ENCODE measurements at places on chromosomes 2 and 18. TPM values are rescaled to one million over a fixed set of nuclear protein-coding genes. Genes with fewer than 3 reads are reported as not detected.

GRCh38 chr18:55404832-55405465, 183.0 kb downstream of the TCF4 start:
- peaks cover 56% of the 10 kb centered on the region for H3K4me1 ChIP-seq
- peak overlapping the region; percentile 49 for H3K4me3 ChIP-seq
- no peak for DNase-seq
- H3K36me3 ChIP-seq = no peaks in the 10 kb centered on the region
- H3K27me3 ChIP-seq = no peaks in the 10 kb centered on the region
- H3K27ac ChIP-seq = peak overlapping the region; percentile 80

DNA sequence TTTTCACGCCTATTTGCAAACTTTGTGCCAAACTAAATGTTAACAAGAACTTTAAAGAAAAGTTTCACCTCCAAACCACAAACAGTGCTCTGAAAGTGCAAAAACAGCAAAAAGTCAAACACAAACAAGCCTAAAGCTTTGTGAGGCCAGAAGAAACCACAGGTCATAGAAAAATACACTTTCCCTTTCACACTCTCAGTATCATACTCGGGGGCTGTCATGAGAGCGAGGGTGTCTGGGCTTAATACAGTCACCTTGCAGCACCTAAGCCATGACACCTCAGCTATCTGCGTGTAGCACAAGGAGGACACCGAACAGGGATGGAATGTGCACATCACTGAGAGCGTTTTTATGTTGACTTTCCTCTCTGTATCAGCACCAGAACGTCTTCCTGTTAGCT, 26.6 kb upstream of the SEH1L start:
- no peak overlapping the region for H3K4me3 ChIP-seq
- no peak overlapping the region for H3K27ac ChIP-seq
- H3K36me3 ChIP-seq = no peaks in the 10 kb centered on the region
- H3K4me1 ChIP-seq = no peaks in the 10 kb centered on the region
- no peak for DNase-seq
- no peaks in the 10 kb centered on the region for H3K27me3 ChIP-seq

- H3K4me1 ChIP-seq = peaks cover 7% of the 10 kb centered on the region
- H3K4me3 ChIP-seq = no peak overlapping the region
- DNase-seq = peak; percentile 29
- peak overlapping the region; percentile 6 for H3K27ac ChIP-seq
- no peaks in the 10 kb centered on the region for H3K36me3 ChIP-seq
Observed at GRCh38 chr2:10285556-10286198, 17.0 kb upstream of the HPCAL1 start.

DNA sequence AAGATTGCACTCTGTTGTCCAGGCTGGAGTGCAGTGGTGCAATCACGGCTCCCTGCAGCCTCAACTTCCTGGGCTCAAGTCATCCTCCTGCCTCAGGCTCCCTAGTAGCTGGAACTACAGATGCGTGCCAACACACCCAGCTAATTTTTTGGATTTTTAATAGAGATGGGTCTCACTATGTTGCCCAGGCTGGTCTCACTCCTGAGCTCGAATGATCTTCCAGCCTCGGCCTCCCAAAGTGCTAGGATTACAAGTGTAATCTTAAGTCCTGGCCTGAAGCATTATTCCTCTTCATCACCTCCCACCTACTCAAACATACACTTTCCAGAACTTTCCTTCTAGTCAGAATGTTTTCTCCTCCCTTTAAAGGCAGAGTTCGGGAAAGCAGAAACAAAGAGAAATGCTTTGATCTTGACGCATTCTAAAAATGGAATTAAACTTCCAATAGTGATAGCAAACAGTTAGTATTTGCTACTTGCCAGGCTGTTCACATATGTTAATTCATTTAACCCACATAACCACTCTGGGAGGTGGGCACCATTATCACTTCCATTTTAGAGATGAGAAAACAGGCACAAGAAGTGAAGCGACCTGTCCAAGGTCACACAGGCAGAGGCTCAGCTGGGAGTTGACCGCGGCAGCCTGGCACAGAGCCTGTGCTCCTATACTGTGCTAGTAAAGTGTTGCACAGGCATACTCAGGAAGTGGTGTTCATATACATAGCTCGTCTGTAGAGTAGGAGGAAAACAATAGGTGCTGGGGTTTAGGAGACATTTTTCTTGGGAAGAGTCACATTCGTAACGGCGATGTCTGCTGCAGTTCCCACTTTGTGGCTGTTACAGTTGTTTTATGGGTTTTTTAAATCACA, 24.6 kb downstream of the TEX44 start:
- H3K4me1 ChIP-seq = peaks cover 25% of the 10 kb centered on the region
- no peak for DNase-seq
- no peaks in the 10 kb centered on the region for H3K36me3 ChIP-seq
- H3K4me3 ChIP-seq = no peak overlapping the region
- no peaks in the 10 kb centered on the region for H3K27me3 ChIP-seq

- peaks cover 77% of the 10 kb centered on the region for H3K4me1 ChIP-seq
- no peaks in the 10 kb centered on the region for H3K36me3 ChIP-seq
- H3K27ac ChIP-seq = peak overlapping the region; percentile 57
- H3K27me3 ChIP-seq = no peaks in the 10 kb centered on the region
Observed at GRCh38 chr2:54605836-54606235, 117.6 kb upstream of the EML6 start.

- DNase-seq = no peak
- H3K27ac ChIP-seq = no peak overlapping the region
Observed at GRCh38 chr2:15790326-15790725, 150.0 kb upstream of the MYCN start.

DNA sequence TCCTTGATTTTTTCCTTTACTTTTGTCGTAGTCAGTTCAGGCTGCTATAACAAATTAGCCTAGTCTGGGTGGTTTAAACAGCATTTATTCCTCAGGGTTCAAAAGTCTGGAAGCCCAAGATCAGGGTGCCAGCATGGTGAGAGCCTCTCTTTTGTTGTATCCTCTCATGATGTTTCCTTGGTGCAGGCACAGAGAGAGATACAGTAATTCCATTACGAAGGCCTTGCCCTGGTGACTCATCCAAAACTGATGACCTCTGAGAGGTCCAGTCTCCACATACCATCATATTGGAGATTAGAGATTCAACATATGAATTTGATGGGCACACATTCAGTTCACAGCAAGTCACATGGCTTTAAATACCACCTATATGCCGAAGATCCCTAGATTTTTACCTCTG, 253.8 kb downstream of the CYRIA start:
- H3K4me1 ChIP-seq = no peaks in the 10 kb centered on the region
- no peaks in the 10 kb centered on the region for H3K27me3 ChIP-seq
- no peak overlapping the region for H3K27ac ChIP-seq
- DNase-seq = no peak

DNA sequence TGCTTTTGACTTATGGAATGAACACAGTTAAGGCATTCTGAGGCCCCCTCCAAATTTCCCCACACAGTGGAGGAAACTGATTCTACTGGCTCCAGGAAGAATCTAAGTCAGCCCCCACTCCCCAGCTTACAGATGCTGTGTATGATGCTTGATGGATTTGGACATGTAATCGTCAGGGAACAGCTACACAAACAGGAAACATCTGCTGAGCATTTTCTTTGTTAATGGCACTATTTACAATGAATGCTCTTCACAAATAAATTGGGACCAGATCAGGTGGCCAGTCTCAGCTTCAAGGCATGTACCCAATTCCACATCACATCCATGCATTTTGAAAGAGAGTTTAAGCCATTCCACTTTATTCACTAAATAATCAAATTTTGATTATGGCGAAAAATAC, 562.3 kb downstream of the SOX11 start:
- no peaks in the 10 kb centered on the region for H3K36me3 ChIP-seq
- no peaks in the 10 kb centered on the region for H3K27me3 ChIP-seq
- no peak for DNase-seq
- no peak overlapping the region for H3K4me3 ChIP-seq

GRCh38 chr2:96903318-96903717, 33.4 kb upstream of the SEMA4C start:
- no peak overlapping the region for H3K4me3 ChIP-seq
- H3K4me1 ChIP-seq = peaks cover 29% of the 10 kb centered on the region
- no peaks in the 10 kb centered on the region for H3K36me3 ChIP-seq
- no peak overlapping the region for H3K27ac ChIP-seq
- no peaks in the 10 kb centered on the region for H3K27me3 ChIP-seq

GRCh38 chr2:23944527-23944926, 4.3 kb downstream of the UBXN2A start:
- peaks cover 44% of the 10 kb centered on the region for H3K4me1 ChIP-seq
- no peak overlapping the region for H3K4me3 ChIP-seq
- peak overlapping the region; percentile 24 for H3K27ac ChIP-seq
- H3K27me3 ChIP-seq = no peaks in the 10 kb centered on the region

DNA sequence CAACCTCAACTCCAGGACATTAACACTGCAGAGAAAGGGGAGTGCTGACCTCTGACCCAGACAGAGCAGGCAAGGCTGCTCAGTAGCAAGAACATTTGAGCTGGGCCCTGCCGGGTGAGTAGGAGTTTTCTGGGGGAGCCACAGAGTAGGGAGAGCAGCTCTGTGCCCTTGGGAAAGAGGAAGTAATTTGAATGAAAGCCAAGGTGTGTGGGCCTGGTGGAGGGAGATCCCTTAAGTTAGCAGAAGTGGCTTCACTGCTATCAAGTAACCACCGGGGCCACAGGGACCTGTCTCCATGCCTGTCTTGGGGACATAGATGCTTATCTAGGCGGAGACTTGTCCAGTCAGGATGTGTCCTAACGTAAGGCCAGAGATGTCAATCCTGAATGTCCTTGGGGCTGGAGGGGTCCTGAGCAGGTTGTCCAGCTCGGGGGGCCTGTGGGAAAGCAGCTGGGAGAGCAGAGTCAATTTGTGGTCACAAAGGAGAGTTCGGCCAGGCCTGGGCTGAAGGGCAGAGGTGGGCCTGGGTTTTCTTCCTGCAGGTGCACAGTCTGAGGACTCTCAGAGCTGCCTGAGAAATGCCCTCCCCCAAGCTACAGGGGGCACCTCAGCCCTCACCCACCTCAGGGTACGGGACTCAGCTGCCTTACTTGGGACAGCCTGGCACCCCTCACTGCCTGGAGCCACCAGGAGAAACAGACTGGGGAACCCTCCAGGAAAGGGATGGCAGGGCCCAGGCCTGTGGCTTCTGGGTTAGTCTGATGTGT, 15.0 kb upstream of the OTOF start:
- no peaks in the 10 kb centered on the region for H3K36me3 ChIP-seq
- no peak overlapping the region for H3K27ac ChIP-seq
- H3K4me3 ChIP-seq = no peak overlapping the region
- no peaks in the 10 kb centered on the region for H3K27me3 ChIP-seq
- H3K4me1 ChIP-seq = peaks cover 5% of the 10 kb centered on the region

DNA sequence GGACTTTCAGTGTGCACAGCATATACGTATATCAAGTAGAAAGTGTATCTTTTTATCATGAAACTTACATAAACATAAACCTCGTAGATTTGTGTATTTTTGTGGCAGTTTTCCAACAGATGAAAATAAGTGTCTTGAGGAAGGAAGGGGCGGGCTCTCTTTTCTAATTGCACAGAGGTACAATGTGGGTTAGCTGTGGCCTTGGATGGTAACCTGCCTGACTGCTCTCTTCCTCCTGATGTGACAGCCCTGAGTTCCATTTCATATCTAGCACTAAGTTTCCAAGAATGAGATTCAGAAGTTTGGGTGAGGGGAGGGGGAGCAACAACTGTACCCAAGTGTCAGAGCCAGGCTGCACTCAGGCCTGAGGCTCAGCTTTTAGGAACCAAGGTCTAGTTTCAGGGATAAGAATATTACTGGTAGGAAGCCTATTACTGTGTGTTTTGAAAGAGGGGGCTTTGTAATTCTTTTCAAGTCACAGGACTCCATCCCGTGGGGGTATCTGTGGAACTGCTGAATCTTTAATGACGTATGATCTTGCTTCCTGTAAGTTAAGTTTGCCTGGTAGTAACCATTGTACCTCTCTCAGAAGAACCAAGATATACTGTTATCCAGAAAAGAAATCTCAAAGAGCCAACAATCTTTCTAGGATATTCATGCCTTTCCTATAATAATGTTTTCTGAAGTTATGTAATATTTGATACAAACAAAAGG, 483.7 kb downstream of the PTPRM start:
- no peaks in the 10 kb centered on the region for H3K36me3 ChIP-seq
- peaks cover 30% of the 10 kb centered on the region for H3K4me1 ChIP-seq
- no peaks in the 10 kb centered on the region for H3K27me3 ChIP-seq

The DPP10 gene
- total RNA-seq = not detected

The VAMP5 gene
- total RNA-seq = 38.1 TPM

The MRO gene
- 1.4 TPM for total RNA-seq

The UXS1 gene
- 18.2 TPM for total RNA-seq

The TYW5 gene
- 3.3 TPM for total RNA-seq
